ENCODE measurements at places on chromosomes 4 and X.

DNA sequence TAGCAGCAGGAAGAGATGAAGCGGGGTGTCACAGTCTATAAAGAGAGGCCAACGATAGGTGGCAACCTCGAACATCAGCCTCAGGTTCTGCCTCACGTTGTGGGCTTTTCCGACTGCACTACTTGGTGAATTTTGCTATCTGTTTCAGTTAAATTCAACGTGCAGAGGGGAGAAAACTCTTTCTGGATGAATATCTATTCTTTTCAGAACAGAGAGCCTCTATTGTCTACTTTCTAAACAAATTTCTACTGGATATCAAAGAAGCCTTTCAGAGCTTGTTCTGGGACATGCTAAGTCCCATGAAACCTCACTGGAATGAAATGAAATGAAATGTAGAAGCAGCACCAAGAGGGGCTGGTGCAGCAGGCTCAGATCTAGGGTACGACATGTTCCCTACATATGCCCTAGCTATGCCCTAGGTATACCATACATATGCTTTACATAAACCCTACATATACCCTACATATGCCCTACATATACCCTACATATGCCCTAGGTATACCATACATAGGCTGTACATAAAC is 116.5 kb upstream of the TRIM2 start:
- DNase-seq = no peak

DNA sequence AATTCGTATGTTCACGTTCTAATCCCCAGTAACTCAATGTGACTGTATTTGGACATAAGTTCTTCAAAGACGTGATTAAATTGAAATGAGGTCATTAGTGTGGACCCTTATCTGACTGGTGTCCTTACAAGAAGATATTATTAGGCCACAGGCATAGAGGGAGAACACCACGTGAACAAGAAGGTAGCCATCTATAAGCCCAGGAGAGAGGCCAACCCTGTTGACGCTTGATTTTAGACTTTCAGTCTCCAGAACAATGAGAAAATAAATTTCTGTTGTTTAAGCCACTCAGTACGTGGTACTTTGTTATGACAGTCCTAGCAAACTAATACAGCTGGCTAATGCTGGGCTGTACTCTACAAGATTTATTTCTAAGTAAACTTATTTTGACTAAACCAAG is 1.5 kb upstream of the EIF1AX start:
- DNase-seq = no peak

DNA sequence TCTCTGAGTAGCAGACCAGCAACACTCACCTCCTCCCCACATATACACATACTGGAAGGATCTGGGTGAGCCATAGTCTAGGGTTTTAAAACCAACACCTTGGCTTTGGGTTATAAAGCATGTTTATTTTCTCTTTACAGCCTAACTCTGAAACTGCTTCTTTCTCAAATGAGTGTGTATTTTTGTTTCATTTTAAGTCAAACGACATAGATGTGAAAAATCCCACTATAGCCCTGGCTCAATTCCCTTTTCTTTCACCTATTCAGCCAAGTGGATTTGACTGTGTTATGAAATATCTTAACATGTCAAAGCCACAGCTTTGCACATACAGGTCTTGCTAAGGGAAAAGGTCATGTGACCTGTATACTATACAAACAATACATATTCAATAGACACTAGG is 13.8 kb downstream of the NEXMIF start:
- no peak for DNase-seq

DNA sequence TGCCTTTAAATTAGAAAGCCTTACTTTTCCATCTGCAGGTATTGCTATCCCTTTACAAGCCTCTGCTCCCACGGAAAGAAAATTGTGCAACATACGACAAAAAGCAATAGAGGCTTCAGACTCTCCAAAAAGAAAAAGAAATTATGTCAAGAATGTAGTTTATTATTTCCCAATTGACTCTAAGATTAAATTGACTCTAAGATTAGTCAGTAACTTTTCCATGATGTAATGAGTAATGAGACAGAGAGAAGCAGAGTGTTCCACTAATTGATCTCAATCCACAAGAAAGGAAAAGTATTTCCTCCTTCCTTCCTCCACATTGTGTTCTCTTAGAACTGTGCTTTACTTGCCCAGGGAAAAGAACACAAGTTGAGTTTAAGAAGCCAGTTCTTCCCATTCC is 345.7 kb upstream of the HS3ST1 start:
- no peak for DNase-seq

DNA sequence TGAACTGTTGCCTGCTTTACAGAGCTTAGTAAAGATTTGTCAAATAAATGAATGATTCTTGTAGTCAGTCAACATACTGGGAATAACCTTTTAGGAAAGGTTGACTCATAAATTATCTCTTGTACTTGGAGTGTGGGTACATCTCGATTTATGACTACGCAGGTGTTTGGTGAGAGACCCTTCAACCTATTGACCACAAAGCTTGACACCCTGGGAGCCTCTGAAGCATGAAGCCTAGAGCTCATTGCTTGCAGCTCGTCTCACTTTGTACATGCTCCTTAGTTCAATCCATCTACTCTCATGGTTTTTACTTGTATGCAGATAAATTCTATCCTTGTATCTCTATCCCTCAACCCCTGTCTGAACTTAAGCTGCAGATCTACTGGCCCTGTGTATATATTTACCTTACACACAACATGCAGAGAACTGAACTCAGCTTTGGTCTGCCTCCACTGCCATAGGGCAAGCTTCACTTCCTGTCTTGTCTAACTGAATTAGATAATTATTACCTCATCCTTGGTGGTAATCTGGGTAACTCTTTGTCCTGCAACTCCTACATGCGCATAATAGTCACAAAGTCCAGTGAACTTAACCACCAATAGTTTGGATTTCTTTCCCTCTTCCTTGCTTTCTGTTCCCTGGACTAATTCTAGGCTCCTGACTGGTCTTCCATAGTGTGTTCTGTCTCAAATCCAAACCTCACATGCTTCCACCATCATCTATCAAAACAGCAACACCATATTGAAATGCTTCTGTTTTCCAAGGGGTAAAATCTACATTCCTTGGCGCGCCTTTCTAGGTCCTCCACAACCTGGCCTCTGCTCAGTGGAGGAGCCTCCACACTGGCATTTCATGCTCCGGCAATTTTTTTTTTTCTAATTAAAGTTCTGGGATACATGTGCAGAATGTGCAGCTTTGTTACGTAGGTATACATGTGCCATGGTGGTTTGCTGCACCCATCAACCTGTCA is 32.2 kb upstream of the FAT1 start:
- DNase-seq = no peak
